Brain microvascular endothelial cell (primary cell): ENCODE measurements at places on chromosomes 3 and 15.

DNA sequence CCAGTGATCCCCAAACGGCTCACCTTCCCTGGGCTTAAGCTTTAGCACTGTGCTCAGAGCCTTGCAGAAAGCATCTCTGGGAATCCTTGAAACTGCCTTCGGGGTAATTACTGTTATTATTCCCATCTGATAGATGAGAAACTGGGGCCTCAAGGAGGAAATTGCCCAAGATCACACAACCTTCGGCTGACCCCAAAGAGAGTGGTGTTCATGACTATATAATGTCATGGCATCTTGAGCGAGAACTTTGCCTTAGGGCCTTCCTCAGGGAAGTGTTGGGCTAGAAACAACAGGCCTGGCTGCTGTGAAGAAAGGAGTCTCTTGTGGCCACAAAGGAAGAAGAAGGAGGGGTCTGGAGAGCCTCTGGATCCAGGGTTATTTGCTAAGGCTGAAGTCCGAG is 388.7 kb upstream of the CFAP20DC start:
- DNase-seq, result no peak

DNA sequence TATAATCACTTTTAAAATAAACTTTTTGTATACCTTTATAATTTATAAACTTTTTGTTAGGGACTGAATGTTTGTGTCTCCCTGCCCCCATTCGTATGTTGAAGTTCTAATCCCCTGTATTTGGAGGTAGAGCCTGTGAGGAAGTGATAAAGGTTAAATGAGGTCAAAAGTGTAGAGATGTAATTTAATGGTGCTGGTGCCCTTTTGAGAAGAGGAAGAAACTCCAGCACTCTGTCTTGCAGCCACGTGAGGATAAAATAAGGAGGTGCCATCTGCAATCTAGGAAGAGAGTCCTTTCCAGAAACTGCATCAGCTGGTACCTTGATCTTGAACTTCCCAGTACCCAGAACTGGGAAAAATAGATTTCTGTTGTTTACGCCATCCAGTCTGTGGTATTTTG is 106.1 kb upstream of the RGMA start:
- DNase-seq, result no peak

- DNase-seq, result no peak
Observed at GRCh38 chr15:47587940-47588802, 129.1 kb upstream of the SEMA6D start.

DNA sequence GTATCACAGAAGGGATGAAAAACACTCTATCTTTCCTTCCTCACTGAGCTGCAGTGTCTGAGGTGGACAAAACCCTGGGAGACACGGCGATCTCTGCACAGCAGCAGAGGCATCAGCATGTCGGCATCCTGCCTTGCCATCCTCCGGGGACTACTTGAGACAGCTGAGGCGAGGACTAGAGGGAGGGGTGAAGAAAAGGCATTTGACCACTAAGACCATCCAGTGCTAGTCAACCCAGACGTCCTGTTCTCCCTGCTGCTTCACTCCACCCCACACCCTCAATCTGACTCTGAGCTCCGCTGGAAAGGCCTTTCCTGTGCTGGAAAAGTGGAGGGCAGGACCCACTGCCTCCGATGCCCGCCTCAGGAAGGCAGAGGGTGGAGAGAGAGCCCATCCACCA is 67.3 kb downstream of the VGLL4 start:
- no peak for DNase-seq

DNA sequence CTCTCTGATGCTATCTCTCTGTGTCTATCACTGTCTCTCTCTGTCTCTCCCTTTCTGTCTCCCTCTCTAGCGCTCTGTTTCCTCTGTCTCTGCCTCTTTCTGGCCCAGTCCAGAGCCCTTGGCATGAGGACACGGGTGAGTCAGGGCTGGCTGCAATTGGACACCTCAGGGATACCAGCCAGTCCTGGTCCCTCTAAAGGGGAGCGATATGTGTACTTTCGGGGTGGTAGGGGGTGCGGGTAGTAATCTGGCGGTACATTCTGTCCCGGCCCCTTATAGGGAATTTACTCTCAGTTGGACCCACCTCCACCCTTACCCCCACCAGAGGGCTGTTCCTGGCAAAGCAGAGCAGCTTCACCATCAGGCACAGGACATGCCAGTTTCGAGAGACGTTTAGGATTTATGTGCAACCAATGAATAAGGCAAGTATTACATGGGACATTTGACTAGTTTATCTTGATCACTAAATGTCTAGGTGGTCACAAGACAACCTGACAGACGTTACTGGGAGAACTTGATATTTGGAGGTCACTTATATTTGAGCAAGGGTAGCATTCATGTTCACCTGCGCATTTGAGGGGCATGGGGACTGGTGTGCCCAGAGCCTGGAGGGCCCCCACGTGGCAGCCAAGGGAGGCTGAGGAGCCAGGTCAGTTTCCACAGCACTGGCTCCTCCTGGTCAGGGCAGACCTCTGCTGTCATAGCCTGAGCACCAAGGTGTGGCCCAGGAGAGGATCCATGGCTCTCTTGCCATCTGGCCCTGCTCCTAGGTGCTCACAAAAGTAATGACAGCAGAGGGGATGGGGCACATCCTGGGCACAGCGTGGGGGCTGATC is 256.1 kb downstream of the PLCL2 start:
- DNase-seq, result no peak

- DNase-seq, result no peak
Observed at GRCh38 chr3:125470671-125471070, 49.3 kb downstream of the SNX4 start.

DNA sequence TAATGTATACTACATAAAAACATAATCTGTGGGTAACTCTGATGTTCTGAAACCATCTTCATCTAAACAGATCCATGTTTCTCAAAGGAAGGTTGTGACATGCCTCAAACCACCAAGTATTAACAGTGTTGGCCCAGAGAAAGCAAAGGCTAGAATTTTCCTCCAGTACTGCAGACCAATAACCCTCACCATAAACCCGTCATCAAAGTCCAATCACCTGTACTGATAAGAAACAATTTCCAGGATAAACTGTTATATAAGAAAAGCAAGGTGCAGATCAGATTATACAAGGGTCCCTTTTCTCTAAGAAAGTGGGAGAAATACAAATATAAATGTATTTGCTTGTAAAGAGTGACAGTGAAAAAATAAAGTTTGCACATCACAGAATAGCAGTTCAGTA is 32.3 kb downstream of the TBC1D2B start:
- no peak for DNase-seq

DNA sequence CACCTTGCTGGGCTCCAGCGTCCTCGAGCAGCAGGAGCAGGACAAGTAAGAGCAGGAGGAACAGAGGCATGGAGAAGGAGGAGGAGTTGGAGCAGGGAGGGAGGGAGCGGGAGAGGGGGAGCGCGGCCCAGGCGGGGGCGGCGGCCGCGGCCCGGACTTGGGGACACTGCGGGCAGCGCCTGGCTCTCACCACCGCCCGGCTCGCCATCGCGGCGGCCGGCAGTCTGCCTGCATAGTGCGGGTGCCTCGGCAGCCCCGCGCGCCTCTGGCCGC is 440 bp downstream of the DCBLD2 start:
- DNase-seq, result peak; percentile 48

GRCh38 chr3:5304789-5305683 is 117.5 kb downstream of the EDEM1 start:
- peak; percentile 20 for DNase-seq
